Amniotic stem cell (primary cell): ENCODE measurements at places on chromosomes 13 and 19.

DNA sequence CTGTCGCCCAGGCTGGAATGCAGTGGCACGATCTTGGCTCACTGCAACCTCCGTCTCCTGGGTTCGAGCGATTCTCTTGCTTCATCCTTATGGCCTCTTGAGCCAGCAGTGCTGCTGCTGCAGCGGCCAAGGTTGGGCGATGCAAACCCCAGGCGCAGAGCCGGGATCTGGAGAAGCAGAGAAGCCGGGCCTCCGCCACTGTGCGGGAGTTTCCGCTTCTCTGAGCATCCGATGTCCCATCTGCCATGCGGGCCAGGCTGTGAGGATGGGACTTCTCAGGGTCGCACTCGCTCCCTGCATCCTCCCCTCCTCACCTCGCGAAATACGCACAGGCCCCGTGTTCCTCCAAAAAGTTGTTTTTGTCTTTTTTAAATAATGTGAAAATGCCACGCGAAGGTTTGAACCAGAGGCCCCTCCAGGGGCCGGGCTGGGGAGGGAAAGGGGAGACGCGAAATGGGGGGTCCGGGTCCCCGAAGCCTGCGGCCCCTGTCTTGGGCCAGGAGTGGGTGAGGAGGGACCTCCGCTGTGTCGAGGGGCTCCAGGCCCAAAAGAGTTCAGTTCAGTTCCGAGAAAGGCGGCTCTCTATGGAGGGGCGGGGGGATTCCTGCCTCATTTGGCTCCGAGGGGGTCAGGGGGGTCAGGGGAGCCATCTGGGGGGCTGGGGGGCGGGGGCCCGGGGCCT, 15.9 kb downstream of the CYTH2 start:
- DNase-seq, result no peak

DNA sequence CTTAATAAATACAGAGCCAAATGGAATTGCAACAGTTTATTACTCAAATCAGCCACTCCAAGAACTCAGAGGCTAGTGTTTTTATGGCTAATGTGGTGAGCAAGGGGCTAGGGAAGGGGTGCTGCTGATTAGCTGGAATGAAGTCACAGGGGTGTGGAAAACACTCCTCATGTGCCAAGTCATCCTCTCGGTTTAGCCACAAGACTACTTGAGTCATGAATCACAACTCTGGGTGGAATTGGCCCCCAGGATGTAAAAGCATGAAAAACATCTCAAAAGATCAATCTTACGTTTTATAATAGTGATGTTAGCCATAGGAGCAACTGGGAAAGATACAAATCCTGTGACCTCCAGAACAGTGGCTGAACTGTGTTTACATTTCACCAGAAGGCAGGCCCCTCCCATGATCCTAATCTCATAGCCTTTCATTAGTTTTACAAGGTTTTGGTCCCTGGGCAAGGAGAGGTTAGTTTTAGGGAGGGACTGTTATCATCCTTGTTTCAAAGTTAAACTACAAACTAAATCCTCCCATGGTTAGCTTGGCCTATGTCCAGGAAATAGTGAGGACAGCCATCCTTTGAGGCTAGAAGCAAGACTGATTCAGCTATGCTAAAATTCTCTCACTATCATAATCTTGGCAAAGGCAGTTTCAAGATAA, 2020.1 kb upstream of the PCDH20 start:
- DNase-seq, result peak; percentile 88

DNA sequence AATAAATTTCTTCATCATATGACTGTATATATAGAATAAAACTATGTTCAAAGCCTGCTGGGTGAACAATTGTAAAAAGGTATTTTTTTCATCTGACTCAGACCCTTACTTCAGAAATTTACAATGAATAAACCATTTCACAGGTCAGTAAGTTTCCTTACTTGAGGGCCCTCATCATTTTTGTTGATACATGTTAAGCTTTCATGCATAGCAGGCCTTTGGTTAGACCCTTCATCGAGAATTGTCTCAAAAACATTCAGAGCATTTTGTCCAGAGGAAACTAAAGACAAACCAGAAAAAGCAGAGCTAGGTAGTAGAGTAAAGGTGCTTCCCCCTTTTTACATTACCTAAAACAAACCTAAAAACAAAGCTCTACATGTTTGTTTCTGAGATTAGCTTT, 46.2 kb downstream of the FNDC3A start:
- no peak for DNase-seq

GRCh38 chr13:31945202-31945961, 86.2 kb upstream of the FRY start:
- DNase-seq, result no peak

- DNase-seq, result no peak
Measured at GRCh38 chr19:54114340-54115108, 933 bp downstream of the TFPT start.

- no peak for DNase-seq
Measured at GRCh38 chr19:34337739-34338138, 27.3 kb upstream of the GPI start.

GRCh38 chr13:110506396-110506795, 55.1 kb downstream of the RAB20 start:
- DNase-seq, result no peak

DNA sequence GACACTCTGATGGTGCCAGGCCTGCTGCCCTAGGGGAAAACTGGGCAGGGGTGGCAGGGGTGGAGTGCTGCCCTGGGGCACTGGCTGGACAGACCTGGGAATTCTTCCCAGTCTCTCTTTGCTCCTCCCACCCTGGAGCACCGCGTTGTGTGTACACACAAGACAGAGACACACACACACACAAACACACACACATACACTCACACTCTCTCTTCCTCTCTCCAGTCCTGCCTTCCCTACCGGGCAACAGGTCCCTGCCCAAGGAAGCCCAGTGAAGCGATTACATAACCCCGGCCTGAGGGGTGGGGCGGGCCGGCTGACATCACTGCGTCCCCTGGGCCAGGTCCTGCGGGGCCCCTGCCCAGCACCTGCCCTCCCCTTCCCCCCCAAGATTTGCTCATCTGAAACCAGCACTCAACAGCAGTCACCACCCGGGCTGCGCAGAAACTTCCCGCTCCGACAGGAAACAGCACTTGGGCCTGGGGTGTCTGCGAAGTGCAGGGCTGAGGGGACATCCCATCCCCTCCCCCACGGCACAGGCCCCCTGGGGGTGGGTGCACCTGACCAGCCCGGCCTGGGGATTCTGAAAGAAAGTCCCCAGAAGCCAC, 1.2 kb downstream of the MKNK2 start:
- DNase-seq, result no peak

DNA sequence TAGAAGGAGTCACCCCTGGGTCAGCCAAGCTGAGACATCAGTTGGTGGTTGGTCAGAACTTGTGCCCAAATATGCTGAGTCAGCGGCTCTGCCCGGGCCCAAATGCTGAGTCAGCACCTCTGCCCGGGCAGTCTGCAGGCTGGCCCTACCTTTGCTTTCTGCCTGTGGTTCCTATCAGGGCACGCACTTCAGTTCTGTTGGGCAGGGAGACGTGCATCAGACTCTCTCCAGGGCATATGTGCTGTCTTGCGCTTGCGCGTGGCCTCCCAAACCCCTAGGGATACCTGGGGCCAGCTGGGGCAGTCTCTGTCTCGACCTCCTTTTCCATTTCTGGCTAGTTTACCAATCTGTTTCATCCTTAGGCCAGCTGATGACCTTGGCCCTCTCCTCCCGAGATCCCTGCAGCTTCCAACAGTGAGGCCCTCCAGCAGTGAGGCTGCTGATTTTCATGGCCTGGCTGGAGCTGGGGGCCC, 24.4 kb upstream of the LDLR start:
- DNase-seq, result no peak

DNA sequence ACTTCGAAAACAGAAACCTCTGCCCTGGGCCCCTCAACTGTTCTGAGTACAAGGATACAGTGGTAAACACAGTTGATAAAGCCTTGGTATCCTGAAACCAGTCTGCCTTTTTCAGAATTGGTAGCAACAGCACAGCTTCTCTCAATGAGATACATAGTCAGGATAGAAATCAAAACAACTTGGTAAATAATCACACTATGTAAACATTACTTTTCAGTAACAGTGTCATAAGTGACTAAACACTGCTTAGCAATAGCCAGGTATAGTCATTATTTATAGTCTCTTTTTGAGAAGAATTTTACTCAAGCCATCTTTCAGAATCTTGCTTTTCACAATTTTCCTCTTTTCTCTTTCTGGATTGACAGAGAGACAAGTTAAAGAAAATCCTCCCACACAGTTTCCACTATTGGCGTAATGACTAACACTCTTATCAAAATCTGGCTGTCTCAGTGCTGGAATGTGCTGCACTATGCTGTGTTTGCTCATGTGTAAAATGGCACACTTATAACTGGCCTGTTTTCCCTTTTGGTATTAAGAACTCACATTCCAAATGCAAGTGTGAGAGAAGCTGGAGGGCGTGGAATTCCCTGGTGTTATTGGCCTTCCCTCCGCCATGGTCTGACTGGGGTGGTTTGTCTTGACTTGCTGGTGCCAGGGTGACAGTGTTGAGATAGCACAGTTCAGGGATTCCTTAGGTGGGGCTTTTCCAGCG, 368.8 kb downstream of the TDRD3 start:
- no peak for DNase-seq

DNA sequence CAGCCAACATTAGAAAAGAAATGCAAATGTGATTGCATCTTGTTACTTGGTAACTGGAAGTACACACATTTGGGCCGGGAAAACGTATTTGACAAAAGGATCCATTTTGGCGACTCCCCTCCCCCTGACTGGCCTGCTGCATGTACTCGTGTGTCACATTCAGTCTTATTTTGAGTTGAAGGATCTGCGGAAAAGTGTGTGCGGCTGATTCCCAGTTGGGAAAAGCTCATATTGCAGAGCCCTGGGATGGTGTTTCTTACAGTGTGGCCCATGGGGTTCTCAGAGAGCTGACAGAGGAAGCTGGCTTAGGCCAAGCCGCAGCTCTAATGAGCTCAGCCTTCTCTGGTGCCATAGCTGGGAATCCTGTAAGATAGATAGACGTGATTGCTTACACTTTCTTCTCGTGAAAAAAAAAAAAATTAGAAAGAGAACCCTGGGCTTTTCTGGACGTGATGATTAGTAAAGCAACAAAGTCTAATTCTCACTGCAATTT, 170.3 kb upstream of the ARGLU1 start:
- no peak for DNase-seq

DNA sequence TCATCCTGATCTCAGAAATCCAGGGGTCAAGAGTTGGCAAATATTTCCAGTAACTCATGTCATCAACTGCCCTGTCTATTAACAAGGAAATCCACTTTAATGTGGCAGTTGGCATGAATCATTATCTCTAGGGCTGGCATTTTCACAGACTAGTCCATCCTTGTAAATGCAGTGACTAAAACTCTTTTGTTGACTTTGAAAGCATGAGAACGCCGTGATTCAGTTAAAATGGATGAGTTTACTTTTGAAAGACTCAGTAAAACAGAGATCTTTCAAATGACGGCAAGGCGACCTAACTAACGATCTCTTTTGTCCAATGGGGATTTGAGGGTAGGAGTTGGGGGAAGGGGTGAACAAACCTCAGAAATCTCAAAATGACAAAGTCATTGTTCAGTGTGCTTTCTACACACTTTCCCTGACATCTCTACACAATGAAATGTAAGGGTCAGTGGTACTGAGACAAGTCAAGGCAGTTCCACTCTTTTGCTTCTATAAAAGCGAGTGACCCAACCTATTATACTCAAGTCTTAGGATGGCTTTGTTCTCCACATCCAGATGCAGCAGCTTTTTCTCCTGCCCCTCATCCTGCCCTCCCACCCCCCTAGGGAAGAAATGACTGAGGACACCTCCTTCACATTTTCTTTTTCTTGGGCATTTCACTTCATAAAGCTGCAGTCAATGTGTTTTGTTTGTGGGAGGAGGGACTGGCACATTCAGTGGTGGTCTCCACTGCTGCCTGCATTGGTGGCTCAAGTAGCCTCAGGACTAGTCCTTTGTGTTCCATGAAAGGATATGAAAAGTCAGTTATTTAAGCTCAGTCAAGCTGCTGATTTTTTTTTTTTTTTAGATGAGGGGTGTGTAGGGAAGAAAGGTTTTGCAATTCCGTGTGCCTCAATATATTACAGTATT, 200.5 kb downstream of the ABCC4 start:
- peak; percentile 15 for DNase-seq

DNA sequence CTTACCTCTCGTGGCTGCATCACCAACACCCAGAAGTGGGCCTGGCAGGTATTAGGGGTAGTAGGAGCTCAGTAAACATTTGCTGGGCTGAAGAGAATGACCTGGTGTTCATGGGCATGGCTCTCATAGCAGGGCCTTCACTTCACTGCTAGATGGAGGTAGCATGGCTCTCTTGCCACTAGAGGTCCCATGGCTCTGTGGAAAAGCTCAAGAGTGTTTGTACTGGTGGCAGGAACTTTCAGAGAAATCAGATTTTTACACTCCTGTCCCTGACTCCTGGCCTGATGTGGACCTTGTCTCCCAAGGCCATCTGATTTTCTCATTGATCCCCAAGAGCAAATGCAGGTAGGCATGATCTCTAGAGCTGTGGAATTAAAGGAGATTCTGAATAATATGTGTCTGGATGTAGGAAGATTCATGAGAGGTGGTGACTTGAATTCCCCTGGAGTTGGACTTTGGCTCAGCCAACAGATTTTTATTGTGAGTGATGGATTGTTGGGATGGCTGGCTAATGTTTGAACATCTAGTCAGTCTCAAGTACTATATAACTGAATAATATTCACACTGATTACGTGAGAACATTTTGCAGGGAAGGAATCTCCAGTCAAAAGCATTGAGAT, 5.7 kb downstream of the ZNF574 start:
- peak; percentile 12 for DNase-seq

- DNase-seq, result no peak
Measured at GRCh38 chr13:32021785-32022184, 9.8 kb upstream of the FRY start.

DNA sequence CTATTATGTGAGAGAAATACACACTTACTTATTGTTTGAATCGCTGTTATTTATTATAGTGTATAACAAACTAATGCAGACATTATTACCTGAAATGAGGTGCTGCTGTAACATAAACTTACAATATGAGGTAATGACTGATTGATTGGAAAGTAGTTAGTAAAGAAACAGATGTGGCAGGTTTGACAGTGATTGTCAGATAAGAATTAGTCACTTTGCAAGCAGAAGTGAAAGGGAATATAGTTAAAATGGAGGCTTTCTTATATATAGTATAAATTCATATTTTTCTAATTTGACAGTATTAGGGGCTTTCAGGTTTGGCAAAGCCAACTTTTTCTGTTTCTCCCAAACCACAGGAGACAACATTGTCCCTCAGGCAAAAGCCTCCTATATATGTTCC, 20.6 kb downstream of the MIR17HG start:
- DNase-seq, result no peak

DNA sequence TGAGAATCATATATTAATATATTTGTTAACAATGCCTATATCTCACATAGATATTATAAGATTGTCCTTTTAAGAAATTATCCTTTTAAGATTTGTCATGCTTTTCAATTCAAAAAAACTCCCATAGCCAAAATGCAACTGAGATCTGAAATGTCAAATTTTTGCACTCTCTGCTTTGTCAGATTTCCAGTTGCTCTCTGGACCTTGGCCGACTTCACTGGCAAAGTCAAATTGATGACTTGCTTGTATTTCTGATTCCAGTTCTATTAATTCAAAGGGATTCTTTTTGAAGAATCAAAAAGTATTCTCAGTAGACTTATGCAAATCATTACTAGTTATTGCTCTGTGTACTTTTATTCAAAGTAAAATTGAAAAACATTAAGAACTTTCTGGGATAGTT, 101.2 kb upstream of the SCEL start:
- no peak for DNase-seq

GRCh38 chr19:33629826-33630375, 8.1 kb downstream of the CHST8 start:
- DNase-seq, result no peak
